ENCODE measurements at places on chromosomes 1 and 21.

- DNase-seq = peak; percentile 36
Measured at GRCh38 chr1:25148673-25149300, 83.5 kb downstream of the SYF2 start.

DNA sequence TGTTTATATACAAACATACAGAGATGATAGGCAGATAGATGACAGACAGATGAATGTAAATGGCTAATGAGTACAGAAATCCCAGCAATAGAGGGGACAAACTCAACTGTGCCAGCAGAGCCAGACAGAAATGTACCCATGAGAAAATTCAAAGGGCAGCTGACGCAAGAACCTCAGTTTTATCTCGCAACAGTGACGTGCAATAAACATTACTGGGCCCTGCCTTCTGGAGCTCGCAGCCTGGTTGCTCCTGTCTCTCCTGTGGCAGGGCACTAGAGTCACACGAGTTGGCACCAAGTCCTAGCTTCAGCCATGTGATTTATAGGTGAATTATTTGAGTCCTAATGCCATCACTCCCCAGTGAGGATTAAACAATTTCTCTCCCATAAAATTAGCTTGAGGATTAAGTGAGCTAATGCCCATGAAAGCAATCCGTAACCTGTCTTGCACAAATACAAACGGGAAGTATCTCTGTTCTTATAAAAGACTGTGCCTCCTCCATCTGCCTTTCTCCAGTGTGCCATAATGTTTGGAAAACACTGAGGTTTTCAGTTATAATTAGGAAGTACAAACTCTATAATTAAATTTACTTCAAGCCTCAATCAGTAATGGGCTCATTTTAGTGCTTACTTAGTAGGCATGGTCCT lies 50.7 kb downstream of the VAV3 start:
- DNase-seq = no peak

GRCh38 chr1:165843304-165843703 lies 15.9 kb downstream of the UCK2 start:
- no peak for DNase-seq

DNA sequence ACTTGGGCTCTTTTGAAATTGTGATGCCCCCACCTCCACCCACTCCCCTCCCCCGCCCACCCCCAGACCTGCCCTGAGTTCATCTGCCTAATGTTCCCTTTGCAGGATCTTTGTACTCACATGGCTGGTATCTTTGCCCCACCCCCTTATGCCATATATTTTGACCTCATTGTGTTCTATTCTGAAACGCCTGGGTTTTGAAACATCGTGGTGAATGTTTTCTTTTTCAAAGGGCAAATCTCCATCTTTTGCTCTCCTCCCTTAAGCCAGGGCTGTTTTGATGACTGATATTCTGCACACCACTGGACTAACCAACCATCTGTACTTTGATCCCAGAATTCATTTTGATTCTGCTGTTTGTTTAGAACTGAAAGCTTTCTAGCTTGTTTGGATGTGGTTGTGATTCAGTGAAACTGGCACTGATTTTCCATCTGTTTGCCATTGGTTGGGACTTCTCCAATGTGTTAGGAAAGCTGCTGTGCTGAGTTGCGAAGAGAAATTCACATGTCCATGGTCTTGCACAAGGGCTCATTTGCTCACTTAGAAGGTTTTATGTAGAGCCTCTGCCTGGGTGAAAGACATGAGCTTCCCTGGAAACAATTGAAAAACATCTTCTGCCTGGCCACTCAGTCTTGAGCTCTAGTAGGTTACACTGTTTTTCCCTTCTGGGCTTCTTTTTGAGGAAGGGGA lies 16.5 kb downstream of the SMAP2 start:
- peak; percentile 27 for DNase-seq

DNA sequence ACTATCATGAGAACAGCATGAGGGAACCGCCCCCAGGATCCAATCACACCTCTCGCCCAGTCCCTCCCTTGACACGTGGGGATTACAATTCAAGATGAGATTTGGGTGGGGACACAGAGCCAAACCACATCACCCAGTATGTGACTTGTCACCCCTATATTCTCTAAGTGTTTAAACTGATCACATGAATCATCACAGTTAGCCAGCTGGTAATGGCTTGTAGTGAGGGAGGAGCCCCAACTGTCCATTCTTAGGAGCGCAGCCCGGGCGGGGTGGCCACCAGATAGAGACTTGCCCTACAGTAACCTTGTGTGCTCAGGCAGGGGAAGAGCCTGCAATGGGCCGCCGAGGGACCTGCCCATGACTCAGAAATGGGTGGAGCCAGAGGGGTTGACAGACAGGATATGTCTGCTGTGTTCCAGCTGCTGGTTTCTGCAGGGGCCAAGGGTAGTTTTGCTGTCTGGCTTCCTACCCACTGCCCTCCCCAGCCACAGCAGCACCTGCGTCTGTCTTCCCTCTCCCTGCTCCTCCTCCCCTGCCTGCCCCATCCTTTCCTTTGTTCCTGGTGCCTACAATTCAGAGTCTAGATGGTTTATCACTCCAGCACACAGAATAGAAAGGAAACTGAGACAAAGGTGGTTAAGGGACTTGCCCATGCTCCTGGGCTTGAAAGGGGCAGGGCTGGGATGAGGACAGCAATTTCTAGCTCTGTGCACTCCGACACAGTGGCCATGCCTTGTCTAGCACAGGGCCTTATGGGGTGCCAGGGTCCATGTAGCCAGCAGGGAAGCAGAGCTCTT lies 9.2 kb downstream of the ABCG1 start:
- peak; percentile 95 for DNase-seq

- no peak for DNase-seq
Measured at GRCh38 chr1:117093091-117093534, 28.4 kb downstream of the TRIM45 start.

All from activated CD4-positive, alpha-beta T cell treated with anti-CD3 and anti-CD28 coated beads, Interleukin-2, Interleukin-6, amounts not matched to agents 100 ng/mL and 50 ng/mL, durations not matched to agents 16 hours and 8 hours (primary cell).